ENCODE measurements at places on chromosomes 13 and 19.

GRCh38 chr13:28220166-28220565 lies 81.8 kb downstream of the PAN3 start:
- DNase-seq = no peak

DNA sequence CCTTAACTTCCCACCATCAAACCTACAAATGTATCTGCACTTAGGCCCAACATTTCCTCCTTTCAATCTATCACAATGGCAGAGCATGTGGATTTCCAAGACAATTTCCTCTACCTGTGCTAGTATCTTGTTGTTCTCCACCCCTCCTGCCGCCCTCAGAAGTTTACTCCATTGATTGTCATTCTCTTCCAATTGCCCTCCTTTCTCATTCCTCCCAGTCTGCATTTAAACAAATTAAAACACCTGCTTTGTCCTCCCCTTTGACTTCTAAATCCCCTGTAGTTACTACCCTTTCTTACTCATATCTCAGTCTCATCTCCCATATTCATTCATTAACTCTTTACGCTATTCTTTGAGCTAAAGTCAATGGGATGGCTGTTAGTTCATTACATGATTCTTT lies 370.6 kb downstream of the DIAPH3 start:
- no peak for DNase-seq

DNA sequence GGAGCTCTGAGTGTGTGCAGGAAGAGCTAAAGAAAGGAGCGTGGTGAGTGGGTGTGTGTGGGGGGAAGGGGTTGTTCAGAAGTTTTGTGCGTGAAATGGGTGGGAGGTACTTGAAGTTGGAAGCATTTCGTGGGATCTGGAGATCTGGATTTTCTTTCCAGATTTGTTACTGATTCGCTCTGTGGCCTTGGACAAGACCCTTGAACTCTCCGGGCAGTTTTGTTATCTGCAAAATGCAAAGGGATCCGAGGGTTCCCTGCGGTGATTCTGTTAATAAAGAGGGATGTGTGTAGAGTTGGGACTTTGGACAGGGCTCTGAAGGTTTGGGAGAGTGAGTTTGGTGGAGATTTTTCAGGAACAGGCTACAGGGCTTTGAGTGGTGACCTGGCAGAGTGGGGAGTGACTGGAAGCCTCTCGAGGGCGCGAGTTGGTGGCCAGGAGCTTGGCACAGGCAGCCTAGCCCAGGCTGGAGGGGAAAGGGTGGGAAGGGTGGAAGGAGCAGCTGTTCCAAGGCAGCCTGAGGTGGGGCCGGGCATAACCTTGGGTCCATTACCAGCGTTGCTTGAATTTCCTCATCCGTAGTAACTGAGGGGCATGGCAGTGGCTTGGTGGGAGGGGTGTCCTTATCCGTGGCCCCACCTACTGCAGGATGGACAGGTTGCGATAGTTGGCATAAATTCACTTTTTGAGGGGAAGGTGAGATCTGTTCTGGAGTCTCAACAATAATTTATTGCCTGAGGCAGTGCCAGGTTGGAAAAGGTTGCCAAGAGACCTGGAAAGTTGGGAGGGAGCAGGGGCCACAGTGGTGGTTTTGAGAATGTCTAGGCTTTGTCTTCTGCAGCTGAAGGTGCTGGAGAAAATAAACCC lies 2.1 kb downstream of the ACTN4 start:
- no peak for DNase-seq

DNA sequence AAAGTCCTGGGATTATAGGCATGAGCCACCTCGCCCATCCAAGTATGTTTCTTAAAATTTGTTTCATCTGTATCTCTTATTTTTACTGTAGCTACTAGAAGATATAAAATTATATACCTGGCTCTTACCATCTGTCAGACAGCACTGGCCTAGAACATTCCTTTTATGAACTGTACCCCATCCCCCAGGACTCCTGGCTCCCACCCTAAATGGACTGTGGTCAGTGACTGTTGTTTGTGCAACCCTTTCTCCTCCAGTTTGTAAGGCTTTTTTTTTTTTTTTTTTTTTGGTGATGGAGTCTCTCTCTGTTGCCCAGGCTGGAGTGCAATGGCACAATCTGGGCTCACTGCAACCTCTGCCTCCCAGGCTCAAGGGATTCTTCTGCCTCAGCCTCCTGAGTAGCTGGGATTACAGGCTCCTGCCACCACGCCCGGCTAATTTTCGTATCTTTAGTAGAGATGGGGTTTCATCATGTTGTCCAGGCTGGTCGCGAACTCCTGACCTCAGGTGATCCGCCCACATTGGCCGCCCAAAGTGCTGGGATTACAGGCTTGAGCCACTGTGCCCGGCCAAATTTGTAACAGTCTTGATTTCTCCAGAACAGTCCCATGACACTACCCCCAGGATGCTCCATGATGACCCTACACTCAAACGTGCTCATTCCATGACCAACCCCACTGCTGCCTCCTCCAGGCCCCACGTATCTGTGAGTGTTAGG lies 2.5 kb downstream of the NDUFA3 start:
- DNase-seq = no peak

DNA sequence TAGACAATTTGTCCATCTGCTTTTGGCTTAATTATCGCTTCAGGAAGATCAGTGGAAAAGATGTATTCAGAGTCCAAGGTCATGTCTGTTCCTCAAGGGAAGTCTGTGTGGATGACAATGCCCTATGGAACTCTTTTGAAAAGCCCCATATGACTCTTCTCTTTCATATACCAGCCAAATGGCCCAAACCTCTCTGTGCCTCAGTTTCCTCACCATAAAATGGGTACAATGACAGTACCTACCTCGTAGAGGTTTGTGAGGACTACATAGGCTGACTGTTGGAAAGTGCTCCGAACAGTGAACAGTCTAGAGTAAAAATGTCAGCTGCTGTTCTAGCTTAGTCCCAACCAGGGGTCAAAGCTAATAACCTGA lies 104.6 kb downstream of the COL4A2 start:
- no peak for DNase-seq

DNA sequence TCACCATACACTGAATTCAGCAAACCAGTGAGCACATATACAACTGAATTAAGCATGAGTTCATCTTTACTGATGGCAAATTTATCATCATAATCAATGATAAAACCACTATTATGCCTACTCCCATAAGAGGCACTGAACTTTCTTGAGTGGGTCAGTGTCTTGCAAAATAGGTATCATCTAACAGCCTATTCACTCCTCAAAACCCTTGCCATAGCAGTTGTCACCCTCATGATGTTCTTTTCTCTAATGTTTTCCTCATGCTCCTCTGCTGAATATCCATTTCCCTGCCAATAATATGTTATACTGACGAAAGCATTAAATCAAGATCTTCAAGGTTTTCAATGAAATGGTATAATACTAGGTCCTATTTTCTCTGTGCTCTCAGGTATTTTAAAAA lies 5.6 kb downstream of the ARGLU1 start:
- DNase-seq = no peak

DNA sequence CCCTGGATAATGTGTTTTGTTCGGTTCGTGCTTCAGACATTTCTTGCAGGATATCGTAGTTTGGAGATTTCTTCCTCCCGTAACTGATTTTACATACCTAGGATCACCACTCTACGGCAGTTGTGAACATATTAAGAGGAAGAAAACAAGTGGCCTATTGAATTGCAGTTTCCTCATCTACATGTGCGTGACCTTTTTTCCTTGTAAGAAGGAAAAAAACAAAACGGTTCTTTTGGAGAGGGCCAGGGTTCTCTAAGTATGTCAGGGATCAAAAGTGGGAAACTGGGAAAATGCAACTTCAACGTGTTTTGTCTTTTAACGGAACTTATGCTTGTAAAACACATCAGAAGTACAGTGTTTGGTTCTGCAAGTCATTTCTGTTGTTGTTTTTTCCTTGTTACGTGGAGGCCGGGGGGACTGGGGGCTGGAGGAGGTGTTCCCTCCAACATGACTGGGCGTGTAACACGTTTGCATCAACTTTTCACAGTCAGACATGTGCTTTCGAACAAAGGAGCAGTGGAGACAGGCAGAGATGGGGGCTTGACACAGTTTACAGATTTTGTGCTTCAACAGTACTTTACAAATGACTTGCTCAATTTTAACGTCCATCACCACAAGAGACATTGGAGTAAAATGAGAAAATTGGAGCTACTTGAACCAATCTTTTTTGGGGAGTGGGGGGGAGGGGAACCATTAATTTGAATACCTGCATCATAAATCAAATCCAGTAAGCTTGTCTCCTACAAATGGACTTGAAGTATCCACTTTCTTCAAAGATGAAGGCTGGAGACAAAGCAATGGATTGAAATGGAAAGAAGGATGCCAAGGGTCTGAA lies 3.8 kb downstream of the ZC3H4 start:
- peak; percentile 80 for DNase-seq

DNA sequence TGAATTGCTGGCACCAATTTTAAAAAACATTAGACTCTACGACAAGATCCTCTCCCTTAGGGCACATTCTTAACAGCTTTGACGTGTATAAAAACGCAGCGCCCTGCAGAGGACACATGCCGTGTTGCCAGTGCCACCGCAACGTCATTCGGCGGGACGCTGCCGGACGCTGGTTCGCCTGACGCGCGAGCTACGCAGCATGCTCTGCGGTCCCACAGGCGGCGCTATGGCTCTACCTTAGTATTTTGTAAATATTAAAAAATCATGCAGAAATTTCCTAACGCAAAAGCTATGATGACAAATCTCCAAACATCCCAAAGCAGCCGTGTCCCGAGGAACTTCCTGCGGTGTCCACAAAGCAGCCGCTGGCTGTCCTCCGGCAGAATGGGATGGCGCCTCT lies 4.2 kb upstream of the ADPRHL1 start:
- DNase-seq = no peak

DNA sequence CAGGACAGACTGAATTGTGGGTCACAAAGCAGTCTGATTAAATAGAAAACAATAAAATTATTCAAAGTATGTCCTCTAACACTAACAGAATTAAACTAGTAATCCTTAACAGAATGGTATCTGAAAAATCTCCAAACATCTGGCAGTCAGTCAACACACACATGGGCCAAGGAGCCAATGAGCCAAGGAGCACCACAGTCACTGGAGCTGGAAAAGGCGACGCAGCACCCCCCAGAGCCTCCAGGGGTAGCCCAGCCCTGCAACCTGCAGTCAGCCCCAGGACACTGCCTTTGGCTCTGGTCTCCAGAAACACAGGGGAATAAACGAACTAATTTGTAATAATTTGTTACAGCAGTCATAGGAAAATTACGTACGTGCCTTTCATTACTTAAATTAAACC lies 12.3 kb downstream of the TUBGCP3 start:
- no peak for DNase-seq

GRCh38 chr19:46384396-46384795 lies 29.0 kb downstream of the CCDC8 start:
- DNase-seq = no peak

DNA sequence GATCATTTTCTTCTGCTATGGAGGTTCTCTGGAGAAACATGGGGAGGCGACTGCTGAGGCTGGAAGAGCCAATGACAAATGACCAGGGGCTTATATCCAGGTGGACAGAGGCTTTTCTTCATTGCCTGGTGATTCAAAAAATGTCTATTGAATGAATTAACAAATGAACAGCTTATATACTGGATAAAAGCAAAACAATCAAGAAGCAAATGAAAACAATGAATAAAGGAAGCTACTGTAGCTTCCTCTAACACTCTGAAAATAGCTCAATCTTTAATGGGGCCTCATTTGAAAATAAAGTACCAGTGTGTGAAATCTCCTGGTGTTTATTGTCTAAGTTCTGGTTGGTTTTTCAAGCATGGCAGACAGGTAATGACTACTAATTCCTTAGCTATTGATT lies 167.5 kb upstream of the TMTC4 start:
- DNase-seq = no peak

DNA sequence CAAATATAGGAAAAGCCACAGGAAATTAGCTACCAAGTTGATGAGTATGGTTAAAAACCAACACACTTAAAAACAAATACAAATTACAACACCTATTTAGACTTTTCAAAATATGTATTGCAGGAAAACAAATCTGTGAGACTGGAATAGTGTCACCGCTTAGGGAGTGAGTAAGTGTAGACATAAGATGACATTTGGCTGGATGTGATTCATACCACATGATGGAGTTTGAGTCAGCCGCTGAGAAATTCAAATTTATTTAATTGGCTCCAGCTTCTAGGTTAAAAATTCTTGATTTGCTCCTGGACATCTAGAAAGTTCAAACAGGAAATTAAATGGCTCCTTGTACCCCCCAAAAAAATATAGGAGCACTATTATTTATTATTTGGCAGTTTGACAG lies 531.7 kb downstream of the SLITRK1 start:
- DNase-seq = no peak

DNA sequence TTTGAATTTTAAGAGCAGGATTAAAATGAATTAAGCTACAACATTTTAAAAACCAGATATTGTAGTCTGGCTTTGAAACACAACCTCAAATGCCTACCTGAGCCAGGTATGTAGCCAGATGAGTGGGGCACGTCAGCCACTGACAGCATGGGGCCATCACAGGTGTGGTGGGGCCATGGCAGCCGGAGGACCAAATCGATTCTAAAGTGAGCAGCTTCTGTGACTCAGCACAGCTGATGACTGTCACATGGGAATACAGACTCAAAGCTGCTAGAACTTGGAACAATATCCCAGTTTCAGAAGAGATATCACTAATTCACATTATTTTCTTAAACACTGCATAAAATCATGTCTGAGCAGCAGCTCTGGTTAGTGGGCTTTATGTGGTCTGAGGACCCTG lies 52.8 kb downstream of the SERP2 start:
- no peak for DNase-seq

DNA sequence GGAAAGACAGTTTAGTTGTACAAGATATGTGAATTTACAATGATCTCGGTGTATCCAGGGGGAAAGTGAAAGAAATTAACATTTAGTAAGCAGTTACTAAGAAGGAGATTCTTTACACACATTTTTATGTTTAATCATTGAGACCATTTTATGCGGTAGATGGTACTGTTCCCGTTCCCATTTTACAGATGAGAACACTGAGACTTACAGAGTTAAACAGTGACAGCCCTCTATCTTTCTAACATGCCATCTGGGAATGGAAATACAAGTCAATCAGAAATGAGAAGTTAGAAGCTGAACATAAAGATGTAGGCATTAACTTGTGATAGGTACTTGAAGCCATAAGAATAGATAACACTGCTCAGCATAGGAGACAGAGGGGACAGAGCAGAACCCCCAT lies 144.9 kb downstream of the VWA8 start:
- DNase-seq = no peak

DNA sequence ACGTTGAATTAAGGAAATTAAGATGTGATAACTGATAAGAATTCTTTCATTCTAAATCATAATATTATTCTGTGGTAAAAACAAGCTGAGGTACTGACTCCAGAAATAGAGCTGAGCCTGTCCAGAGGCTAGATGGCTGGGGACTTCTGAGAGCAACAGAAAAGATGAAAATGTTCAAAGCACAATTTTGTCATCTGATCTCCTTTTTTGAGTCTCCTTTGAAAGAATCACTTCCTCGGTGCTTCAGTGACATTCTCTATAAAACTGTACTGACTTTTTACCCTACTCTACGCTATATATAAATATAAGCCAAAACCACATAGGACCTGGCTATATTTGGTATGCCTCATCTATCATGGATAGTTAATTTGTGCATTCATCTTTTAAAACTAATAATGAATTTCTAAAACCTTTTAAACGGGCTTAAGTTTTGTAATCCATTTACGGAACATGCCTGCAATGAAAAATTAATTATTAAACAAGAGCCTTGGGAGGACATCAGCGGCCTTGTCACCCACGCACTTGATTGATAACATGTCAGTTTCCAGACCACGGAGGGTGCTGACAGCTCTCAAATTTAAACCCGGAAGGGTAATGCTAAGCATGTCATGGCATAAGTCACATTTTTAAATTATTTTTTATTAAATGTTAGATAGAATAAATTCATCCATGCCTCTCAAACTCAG lies 235.5 kb downstream of the PCDH9 start:
- DNase-seq = no peak
